ENCODE measurements at places on chromosomes 7 and 10.
A peak's percentile ranks its signal among the peaks of the same experiment; 100 is the strongest.

- no peak for DNase-seq
Measured at GRCh38 chr7:49643321-49643720, 130.1 kb upstream of the VWC2 start.

DNA sequence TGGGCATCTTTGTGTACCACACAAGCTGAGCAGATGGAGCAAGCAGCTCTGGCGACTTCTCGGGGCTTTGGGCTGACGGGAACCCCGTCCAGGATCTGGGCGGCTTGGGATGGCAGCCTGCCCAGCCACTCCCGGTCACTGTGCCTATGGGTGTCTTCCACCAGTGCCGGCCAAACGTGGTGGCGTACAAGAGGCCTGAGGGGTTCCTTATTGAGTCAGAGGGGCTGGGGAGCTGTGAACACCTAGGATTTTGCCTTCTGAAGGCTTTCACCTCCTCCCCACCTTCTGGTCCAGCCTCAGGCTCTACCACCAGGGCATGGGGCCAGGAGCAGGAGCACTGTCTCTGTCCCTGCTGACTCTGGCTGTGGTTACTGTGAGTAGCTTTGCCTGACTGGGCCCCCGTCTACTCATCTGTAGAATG, 71.8 kb upstream of the PPIF start:
- no peak for DNase-seq

DNA sequence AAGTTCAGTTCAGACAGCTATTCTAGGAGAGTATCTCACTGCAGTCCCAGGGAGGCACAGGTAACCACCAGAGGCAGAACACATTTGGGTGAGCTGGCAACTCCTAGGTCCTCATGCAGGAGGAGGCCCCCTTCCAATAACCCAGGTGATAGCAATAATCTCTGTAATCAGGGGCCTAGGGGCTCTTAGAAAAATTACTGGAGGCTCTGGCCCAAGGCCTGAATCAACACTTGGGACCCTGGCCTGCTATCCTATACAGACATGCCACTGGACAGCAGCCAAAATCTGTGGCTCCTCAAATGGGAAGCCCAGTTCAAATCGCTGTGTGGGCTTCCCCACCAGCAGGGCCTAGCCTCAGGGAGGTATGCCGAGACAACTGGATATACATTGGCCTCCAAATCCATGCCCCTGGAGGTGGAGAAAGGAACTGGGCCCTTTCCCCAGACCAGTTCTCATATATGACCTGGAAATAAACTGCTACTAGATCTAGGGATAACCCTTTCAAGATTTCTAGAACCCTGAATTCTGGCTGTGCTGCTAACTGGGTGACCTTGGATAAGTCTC, 1.6 kb downstream of the AVPI1 start:
- peak; percentile 63 for DNase-seq

GRCh38 chr7:105164751-105165150, 150.7 kb downstream of the KMT2E start:
- DNase-seq = no peak

- DNase-seq = no peak
Measured at GRCh38 chr7:43456200-43456599, 126.7 kb upstream of the STK17A start.

DNA sequence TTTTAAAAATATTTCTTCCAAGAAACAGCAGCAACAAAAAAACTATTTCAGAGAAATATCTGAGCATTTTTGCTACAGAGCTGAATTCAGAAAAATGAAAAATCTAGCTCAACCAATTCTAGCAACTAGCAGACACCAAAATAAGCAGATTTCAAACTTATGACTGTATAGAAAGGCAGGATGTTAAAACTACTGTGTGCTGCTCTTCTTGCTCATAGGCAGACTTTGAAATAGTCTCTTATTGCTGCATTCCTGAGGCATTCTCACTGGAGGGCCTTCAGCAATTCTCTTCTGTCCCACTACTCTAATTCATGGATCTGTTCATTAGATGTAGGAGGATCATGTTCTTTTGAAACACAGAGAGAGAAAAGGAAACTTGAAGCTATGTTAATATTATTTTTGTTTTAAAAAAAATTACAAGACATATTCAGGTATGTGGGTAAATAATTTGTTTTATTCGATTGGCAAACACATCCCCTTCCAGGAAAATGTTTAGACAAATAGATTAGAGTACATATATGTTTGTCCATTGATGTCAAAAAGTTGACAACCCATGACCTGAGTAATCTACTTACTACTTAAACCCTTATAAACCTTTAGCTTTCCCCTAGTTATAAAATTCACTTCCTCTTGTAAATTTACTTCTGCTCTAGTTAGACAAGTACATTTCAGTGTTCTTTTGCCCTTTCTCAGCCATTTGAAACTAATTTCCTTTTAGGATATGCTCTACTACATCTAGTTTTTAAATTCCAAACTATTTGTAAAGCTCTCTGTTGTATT, 428.2 kb upstream of the POT1 start:
- no peak for DNase-seq

- DNase-seq = peak; percentile 28
Measured at GRCh38 chr7:101486433-101487104, 123.9 kb downstream of the COL26A1 start.

DNA sequence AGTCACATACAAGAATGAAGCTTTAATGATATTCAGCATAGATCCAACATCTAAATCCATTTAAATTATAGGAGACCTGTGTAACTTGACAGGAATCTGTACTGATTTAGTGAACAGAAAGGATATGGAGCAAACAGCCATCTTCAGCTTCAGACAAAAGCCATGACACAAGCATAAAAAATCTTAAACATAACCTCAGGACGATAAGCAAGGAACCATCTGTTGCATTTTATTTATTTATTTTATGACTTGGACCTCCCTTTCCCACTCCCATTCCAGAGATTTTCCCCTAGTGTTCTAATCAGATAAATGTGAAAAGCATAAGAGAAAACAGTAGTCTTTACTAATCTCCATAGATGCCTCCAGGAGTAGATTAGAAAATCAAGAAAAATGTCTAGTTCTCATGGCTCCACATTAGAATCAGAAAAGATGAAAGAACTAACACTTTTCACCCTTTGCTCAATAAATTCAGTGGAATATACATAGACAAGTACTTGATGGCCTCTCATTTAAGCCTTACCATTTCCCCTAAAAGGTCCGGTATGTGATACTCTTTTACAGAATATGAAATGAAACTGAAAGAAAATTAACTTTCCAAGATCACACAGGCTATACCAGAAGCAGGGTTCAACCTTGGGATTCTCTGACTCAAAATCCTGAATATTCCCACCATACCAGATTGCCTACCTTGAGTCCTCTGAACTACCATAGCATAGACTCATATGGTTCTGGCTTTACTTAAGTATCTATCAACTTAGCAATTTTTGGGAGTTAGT, 15.2 kb downstream of the CACNA2D1 start:
- DNase-seq = peak; percentile 75

- DNase-seq = no peak
Measured at GRCh38 chr7:81221527-81222217, 302.8 kb upstream of the SEMA3C start.

- DNase-seq = no peak
Measured at GRCh38 chr7:921071-921461, 33.4 kb downstream of the ADAP1 start.

DNA sequence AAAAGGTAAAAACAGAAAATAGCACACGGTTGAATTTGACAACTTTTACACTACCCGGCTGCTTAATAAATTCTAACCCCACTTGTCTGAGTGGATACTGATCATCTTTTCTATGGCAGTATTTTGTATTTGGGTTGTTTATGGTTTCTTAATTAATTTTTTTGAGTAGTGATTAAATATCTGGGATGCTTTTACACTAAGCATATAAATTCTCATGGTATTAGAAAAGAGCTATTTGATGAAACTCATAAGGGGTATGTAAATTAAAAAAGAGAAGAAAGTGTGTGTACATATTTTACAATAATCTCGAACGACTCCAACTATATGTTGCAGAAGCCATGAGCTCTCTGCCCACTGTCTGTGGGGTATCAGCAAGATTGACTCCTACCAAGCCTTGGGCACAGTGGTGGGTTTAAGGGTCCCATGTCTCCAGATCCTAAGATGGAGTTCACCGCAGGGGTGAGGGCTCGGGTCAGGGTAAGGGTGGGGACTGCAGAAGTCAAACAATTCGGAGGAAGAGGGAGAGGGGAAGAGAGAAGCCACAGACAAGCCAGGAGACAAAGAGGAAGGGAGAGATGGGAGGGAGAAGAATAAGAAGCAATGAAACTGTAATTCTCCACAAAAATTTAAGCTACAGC, 7.6 kb upstream of the HOXA13 start:
- no peak for DNase-seq

GRCh38 chr10:66811211-66811610, 114.6 kb upstream of the LRRTM3 start:
- no peak for DNase-seq

DNA sequence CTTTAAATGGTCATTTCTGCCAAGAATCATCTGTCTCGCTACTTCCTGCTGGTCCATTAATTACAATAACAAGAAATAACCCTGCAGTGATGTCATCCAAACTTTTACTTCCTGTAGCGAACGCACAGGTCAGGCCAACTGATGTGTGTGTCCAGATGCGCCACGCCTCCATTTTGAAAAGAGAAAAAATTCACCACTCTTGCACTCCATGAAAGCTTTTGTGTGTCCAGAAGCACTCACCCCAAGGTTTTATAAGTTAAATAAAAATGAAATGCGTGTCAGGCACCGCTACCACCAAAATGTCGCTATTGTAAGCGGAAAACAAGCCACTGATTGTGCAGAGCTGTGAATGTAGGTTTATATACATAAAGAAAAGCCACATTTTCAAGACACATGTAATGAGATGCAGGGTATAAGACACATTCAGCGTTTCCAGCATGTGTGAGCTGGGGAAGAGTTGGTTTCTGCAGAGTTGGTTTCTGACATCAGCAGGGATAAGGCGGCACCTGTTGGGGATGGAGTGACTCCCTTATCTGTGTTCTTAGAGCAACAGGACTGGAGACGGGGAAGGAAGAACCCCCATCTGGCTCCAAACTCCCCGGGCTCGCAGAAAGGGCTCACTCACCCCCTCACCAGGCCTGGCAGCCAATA, 83.3 kb downstream of the CTBP2 start:
- no peak for DNase-seq

GRCh38 chr7:126937171-126937570, 315.6 kb downstream of the GRM8 start:
- DNase-seq = no peak

DNA sequence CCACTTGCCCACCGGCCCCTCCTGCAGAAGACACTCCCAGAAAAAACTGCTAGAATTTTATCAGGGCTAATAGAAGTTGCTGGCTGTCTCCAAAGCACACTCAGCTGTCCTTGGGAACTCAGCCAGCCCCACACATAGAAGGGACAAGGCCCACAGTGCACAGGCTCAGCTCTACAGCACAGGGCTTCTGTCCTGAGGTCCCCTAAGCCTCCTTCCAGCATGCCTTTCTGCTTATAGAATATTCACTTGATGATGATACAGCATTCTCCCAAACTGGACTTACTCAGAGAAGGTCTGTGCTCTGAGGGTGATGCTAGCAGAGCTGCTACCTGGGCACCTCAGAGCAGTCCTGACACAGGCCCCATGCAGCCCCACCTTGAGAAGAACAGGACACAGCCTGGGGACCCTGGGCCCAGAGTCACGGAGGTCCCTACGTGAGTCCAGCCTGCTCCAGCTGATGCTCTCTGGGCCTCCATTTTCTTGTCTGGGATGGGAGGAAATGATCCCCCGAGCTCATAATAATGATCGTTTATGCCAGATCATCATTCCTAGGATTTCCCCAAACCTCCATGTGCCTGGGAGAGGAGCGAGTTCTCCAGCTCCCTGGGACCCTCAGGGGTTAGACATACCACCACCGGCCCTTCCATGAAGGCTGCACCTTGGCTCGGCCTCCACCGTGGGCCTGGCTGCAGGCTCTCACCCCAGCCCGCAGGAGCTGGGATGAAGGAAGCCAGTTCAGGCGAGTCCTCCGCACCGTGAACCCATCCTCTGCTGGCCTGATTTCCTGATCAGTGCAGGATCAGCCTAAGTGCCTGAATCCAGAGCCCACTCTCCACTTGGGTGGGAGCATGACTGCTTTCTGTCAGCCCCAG, 145.6 kb downstream of the ZNF248 start:
- no peak for DNase-seq

GRCh38 chr7:3176112-3177000, 124.7 kb upstream of the SDK1 start:
- no peak for DNase-seq

DNA sequence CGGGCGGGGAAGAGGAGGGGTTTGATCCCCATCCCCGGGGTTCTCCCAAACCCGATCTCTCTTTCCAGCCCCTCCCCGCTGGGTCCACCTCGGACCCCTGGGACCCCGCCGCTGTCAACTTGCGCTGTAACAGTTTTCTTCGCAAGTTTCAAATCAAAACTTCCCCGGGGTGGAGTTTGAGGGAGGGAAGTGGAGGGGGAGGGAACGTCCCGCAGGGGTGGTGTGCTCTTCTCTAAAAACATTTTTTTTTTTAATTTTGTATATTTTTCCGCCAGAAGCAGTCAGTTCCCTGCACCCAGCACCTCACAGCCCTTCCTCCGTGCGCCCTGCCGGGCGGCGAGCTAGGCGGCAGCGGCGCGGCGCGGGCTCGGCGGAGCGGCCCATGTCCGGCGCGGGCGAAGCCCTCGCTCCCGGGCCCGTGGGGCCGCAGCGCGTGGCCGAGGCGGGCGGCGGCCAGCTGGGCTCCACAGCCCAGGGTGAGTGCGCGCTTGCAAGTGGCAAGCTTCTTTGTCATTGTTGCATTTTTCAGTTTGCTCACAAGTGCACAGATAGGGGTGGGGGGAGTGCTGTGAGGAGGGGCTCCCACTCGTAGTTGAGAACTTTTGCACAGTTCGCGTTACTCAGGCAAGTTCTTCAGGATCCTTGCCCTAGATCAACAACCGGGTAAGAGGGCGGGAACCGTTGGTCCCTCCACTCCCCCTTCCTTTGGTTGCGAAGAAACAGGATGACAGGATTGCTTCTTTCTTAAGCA, 933 bp downstream of the MDFIC start:
- DNase-seq = peak; percentile 17

DNA sequence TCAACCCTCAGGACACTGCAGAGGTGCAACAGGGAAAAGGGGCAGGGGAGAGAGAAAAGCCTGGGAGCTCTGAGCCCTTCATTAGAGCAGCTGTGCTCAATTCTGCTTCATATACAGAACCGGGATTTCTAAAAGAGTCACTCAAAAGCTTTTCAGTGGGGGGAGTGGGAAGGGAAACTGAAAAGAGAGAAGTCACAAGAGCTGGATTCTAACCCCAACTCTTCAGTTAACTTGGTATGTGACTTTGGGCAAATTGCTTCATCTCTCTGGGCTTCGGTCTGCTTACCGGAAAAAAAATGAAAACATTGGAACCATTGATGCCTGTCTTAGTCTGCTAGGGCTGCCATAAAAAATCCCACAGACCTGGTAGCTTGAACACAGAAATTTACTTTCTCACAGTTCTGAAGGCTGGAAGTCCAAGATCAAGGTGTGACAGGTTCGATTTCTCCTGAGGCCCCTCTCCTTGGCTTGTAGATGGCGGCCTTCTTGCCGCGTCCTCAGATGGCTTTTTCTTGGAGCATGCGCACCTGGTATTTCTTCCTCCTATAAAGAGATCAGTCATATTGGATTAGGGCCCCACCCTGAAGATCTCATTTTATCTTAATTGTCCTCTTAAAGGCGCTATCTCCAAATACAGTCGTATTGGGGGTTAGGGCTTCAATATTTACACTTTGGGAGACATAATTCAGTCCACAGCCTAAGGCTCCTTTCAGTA, 118.3 kb upstream of the KMT2E start:
- DNase-seq = no peak

- DNase-seq = peak; percentile 78
Measured at GRCh38 chr7:75772081-75773077, at the start of gene CCL26. TSS of gene CCL26 (minus strand) at chr7:75772211. CDS start at chr7:75772176, 35 bp downstream.

All from NCI-H226 (cell line).